ENCODE measurements at places on chromosomes 4 and X. TPM values are rescaled to one million over a fixed set of nuclear protein-coding genes. Genes with fewer than 3 reads are reported as not detected.

The HTN3 gene
- not detected for total RNA-seq

The RAB9B gene
- 28.0 TPM for total RNA-seq

The KDR gene
- total RNA-seq, result 21.2 TPM

The IGFBP7 gene
- 769 TPM for total RNA-seq

The POLN gene
- 2.3 TPM for total RNA-seq

The ZFP42 gene
- not detected for total RNA-seq

The ABLIM2 gene
- total RNA-seq, result 26.8 TPM

The HTATSF1 gene
- 54.7 TPM for total RNA-seq

The NDNF gene
- total RNA-seq, result 8.1 TPM

The TREX2 gene
- 0.19 TPM for total RNA-seq

The PRKG2 gene
- total RNA-seq, result 0.05 TPM

The USP26 gene
- not detected for total RNA-seq

The OGT gene
- total RNA-seq, result 72.7 TPM

The MTTP gene
- total RNA-seq, result 3.3 TPM

The HPGDS gene
- 3.3 TPM for total RNA-seq

The PDHA2 gene
- not detected for total RNA-seq

The SMARCA1 gene
- total RNA-seq, result 27.5 TPM

The MAGEE2 gene
- not detected for total RNA-seq

The CLGN gene
- 77.8 TPM for total RNA-seq

The TBC1D8B gene
- 1.9 TPM for total RNA-seq

The ADGRL3 gene
- 3.0 TPM for total RNA-seq

The TMEM255A gene
- 1.1 TPM for total RNA-seq

The SNCA gene
- total RNA-seq, result 4.0 TPM

The SRPX gene
- 36.1 TPM for total RNA-seq

The ADAM29 gene
- not detected for total RNA-seq

The LARP7 gene
- total RNA-seq, result 59.2 TPM

The TMPRSS11D gene
- total RNA-seq, result not detected

The TLR3 gene
- 4.6 TPM for total RNA-seq

The GATB gene
- total RNA-seq, result 147 TPM

The XAGE3 gene
- total RNA-seq, result not detected

The PCDH19 gene
- total RNA-seq, result 0.32 TPM

The ACE2 gene
- 13.3 TPM for total RNA-seq

The FGD1 gene
- total RNA-seq, result 7.5 TPM

The ASMT gene
- not detected for total RNA-seq

The IL1RAPL2 gene
- total RNA-seq, result not detected

The TCP11X2 gene
- not detected for total RNA-seq

The KCNE5 gene
- 0.24 TPM for total RNA-seq

The IDH3G gene
- 76.9 TPM for total RNA-seq

The DUX4 gene
- total RNA-seq, result not detected

The TMPRSS11B gene
- total RNA-seq, result not detected

The ZDHHC9 gene
- 17.3 TPM for total RNA-seq

The RAB33A gene
- 0.24 TPM for total RNA-seq

The SPANXB1 gene
- total RNA-seq, result not detected

The S100P gene
- total RNA-seq, result not detected

The FRMPD3 gene
- 0.05 TPM for total RNA-seq
